T-cell (primary cell): ENCODE measurements at places on chromosomes 5 and 9. TPM values are rescaled to one million over a fixed set of nuclear protein-coding genes. Genes with fewer than 3 reads are reported as not detected.

The OR2K2 gene
- total RNA-seq = not detected

The CLIC3 gene
- total RNA-seq = 24.7 TPM

The CDKN2A gene
- 9.3 TPM for total RNA-seq

The SLC6A7 gene
- total RNA-seq = not detected

The OR1Q1 gene
- not detected for total RNA-seq

The IL5 gene
- not detected for total RNA-seq

The NDUFS6 gene
- total RNA-seq = 21.7 TPM

The SLC6A3 gene
- total RNA-seq = not detected

The SH3TC2 gene
- total RNA-seq = not detected

The PDE8B gene
- 0.66 TPM for total RNA-seq

The SPATA31E1 gene
- total RNA-seq = not detected

The STPG3 gene
- total RNA-seq = not detected

The AK8 gene
- not detected for total RNA-seq

The FOXI1 gene
- 0.16 TPM for total RNA-seq

The CREBRF gene
- 94.7 TPM for total RNA-seq
